ENCODE measurements at places on chromosomes 3 and 15.

DNA sequence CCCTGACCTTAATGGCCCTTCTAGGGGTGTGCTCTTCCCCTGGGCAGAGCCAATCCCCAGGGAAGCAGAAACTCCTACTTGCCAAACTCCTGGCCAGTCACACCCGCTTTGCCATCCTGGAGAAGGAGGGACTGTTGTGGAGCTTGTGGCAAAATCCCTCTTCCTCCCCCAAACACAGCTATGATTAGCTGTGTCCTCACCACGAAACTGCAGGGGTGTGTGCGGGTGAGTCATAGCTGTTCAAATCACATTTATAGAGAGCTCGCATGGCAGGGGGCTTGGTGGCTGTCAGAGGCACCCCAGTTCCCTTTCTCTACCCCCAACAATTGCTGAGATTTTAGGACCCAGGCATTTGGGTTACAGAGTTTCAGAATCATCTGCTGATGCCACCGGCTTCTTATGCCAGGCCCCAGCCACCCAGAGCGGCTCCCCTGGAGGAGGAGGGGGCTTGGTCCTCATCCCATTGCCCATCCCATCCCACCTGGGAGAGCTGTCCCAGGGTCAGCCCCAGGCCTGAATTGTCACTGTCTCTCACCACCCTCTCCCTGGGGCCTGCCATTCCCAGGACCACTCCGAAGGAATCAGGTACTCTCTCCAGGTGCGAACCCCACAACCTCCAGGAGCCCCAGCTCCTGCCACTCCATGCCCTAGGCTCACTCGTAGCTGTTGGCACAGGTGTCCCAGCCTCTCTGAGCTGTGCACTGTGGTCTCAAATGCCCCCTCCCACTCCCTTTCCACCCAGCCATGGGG lies 28.8 kb upstream of the MAGEF1 start:
- peak; percentile 42 for DNase-seq

- DNase-seq = peak; percentile 37
These were observed 178.8 kb downstream of the NSMCE3 start for GRCh38 chr15:29090617-29091466.

DNA sequence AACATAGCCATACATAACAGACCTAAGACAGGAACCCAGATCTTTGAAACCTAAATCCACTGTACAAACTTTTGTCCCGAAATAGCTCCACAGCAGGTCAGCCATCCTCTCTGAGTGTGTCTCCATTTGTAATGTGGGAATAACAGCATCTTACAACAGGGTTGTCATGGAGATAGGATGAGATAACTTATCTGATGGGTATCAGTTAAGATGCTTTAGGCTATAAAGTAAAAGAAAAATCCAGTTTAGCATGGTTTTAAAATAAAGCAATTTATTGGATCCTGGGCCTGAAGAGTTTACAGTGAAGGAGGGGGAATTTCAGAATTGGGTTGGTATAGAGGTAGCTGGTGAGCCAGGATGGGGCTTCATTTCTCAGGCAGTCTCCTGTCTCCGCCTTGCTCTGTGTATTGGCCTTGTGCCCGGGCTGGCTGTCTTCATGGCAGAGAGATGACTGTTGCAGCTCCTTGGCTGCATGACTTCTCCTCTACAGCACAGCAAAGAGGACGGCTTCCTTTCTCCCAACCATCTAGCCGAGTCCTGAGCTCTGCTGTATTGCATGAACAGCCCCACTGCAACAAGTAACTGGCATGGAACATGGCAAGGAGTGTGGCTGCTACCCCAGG lies 131.9 kb upstream of the PROK2 start:
- peak; percentile 21 for DNase-seq

- DNase-seq = no peak
These were observed 7.9 kb downstream of the RTF1 start for GRCh38 chr15:41424809-41425208.

DNA sequence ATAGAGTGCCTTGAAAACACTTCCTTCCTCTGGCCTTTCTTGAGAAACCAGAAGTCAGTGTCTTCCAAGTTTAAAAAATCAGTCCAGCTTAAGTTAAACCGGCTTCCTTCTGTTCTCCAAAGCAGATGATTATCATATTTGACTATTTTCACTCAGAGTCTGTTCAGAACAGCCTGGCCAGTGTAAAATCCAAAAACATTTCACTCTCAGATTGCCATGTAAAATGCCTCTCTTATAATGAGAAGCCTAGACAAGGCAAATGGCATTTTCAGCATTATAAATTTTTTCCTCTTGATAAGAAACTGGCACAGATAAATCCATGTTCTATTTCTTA lies 193.5 kb downstream of the TNIK start:
- no peak for DNase-seq

GRCh38 chr15:42014406-42014805 lies 6.4 kb downstream of the PLA2G4E start:
- DNase-seq = no peak

DNA sequence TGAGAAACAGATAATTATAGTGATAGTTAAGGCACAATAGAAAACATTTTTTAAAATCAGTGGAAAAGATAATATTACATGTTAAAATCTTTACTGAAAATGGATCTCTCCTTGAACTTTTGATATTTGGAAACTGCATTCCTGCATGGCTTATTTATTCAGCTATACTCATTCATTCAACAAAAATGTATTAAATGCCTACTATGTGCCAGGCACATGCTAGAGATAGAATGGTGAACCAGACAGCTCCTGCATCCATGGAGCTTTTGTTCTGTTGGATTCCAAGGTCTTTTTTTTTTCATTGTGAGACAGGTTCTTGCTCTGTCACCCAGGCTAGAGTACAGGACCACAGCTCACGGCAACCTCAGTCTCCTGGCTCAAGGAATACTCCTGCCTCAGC lies 4.5 kb downstream of the PXK start:
- DNase-seq = no peak

DNA sequence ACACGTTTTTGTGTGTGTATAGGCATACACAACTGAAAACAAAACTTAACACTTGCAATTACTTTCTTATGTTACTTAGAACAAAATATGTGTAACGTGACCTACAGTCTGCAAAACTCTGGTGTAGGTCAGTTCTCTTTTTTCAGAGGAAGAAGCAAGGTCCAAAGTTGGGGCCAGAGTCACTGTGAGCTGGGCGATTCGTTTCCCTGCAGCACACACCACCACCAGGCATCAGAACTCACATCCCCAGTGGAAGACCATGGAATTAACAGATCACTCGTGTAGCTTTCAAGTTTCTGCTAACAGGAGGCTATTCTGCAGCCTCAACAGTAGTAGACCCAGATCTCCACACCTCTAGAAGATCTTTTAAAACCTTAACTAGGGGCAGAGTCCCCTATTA lies 25.8 kb downstream of the ANP32A start:
- peak; percentile 14 for DNase-seq

GRCh38 chr3:122167630-122168029 lies 15.8 kb upstream of the CASR start:
- DNase-seq = no peak

- no peak for DNase-seq
These were observed 142.3 kb upstream of the STRIT1 start for GRCh38 chr3:155435821-155436220.

DNA sequence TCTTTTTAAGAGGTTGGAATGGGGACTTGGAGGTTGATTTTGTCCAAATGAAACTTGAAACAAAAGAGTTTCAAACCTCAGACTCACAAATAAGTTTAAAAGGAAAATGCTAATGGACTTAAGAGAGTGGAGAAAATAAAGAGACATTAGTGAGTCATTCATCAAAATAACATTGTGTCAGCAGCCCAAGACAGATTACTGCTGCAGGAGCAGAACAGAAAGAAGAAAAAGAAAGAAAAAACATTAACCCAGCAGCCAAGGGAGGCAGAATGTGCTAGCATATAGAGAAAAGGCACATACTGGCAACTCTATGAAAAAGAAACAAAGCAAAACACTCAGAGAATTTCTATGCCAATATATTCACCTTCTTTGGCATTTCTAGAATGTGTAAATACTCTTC lies 42.6 kb downstream of the ADAMTS9 start:
- peak; percentile 32 for DNase-seq

DNA sequence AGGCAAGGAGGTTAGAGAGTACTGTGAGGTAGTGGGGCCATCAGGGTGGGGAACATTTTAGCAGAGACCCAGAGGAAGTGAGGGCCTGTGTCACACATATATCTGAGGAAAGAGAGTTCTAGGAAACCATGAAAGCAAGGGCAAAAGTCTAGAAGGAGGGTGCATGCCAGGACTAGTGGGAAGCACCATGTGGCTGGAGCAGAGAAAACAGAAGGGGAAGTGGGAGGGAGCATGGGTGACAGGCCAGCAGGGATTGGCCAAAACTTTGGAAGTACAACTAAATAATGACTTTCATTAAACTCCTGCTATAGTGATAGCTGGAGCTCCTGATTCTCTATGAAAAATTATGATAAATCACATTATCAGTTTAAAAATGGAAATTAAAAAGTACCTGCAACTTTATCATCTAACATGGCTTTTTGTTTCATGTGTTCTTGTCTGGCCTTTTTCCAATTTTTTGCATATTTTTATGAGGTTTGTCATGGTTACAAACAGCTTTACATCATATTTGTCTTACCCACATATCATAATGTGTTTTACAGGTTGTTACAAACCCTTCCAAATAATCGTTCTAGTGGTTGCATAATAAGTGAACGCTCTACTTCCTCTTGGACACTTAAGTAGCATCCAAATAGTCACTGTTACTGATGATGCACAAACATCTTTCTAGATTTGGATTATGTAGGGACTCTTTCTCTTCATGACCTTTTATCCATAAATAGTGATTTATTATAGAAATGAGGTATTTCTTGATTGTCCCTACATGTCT lies 168.3 kb downstream of the NEK10 start:
- no peak for DNase-seq

DNA sequence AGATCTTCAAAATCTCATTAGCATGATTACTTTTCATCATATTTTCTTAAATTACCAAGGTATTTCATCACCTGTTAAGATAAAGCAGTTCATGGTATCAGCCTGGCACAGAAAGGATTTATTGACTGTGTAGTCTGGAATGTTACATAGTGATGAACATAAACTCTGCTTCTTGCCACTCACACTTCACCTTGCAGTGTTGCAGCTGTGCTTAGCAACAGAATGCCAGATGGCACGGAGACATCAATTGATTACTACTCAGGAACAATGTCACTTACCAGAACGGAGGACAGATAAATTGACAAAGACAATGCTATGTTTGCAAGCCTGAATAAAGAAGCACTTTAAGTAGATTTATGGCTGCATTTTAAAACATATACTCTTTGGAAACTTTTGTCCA lies 15.0 kb upstream of the BCHE start:
- no peak for DNase-seq

DNA sequence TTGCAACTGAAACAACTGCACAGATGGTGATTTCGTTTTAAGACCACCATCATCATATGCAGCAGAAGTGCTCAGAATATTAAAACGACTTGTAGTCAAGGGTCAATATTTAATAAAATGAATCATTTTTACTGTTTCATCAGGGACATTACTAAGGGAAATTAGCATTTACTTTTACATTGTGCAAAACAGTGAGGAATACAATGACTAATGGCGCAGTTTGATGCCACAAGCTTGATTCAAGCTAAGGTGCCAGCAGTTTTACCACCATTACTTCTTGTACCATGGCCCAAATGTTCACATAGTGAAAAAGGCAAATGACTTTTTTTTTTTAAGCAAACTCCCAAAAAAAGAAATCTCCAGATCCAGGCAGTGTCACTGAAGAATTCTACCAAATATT lies 277.4 kb upstream of the CHRNA7 start:
- no peak for DNase-seq

DNA sequence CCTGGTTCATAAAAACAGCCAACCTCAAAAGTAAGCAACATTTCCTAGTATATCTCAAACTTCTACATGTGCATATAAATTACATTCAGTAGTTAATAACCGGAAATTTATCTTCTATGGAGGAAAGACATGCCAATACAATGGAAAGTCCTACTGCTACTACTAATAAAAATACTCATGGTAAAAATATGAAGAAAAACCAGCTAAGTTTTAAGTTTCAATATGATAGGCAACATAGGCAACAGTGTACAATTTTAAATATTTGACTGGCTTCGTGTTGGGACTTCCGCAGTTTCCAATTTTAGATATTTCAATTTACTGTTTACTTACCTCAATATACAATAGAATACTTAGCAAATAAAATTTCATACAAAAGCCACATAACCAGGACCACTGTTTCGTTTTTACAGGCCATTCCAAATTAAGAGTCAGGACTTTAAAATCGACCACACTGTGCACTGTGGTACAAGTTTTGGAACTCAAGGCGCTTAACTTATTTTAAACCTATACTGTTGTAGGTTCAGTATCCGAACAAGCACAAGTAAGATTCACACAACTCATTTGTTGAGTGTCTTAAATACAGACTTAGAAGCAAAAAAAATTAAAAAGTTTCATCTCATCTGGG lies 2.9 kb downstream of the NAA50 start:
- no peak for DNase-seq

- no peak for DNase-seq
These were observed 66.7 kb downstream of the TRAK1 start for GRCh38 chr3:42157540-42158538.

- no peak for DNase-seq
These were observed 666.5 kb downstream of the SQOR start for GRCh38 chr15:46301291-46301690.

GRCh38 chr15:48422401-48422800 lies 91.2 kb downstream of the DUT start:
- DNase-seq = peak; percentile 38

- no peak for DNase-seq
These were observed 33.5 kb downstream of the ALS2CL start for GRCh38 chr3:46660003-46660402.

GRCh38 chr15:79824136-79824701 lies 72.6 kb downstream of the MTHFS start:
- DNase-seq = no peak

DNA sequence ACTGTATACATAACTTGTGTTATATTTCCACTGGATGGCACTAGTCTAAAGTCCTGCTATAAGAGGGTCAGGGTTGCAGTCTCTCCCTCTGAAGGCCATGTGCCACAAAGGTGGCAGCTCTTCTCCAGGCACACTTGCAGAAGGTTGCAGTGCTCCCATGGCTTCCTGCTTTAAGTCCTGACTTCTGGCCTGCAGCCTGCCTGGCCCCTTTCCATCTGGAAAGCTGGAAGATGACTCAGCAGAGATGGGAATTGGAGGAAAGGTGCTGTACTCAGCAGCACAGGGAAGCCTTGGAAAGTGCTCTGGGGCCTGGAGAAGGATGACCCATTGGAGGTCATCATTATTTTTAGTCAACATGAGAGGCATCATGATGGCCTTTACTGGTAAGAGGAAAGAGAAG lies 40.9 kb upstream of the MRPL3 start:
- DNase-seq = peak; percentile 87

DNA sequence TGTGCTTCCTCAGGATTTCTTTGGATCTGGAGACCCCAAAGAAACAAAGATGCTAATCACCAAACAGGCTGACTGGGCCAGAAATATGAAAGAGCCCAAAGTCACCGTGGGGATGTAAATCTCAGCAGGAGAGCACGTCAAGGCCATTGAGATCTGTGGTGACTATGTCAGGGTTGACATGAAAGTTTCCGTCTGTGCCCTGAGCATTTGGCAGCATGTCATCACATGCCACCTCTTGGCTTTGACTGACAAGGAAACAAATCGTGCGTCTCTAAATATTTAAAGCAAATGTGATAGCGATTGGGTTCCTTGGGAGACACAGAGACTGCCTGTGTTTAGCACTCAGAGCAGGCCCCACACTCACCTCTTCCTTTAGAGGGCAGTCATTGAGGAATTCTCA lies 35.2 kb downstream of the EFCAB12 start:
- no peak for DNase-seq
